Stimulated activated CD8-positive, alpha-beta memory T cell treated with anti-CD3 and anti-CD28 coated beads, Interleukin-7, amount 100 ng/mL, for 24 hours (primary cell): ENCODE measurements at places on chromosomes 1 and 21.

GRCh38 chr1:12496154-12496961 is 121.7 kb downstream of the DHRS3 start:
- DNase-seq: no peak

GRCh38 chr1:177126267-177126666 is 38.2 kb downstream of the ASTN1 start:
- DNase-seq: no peak

DNA sequence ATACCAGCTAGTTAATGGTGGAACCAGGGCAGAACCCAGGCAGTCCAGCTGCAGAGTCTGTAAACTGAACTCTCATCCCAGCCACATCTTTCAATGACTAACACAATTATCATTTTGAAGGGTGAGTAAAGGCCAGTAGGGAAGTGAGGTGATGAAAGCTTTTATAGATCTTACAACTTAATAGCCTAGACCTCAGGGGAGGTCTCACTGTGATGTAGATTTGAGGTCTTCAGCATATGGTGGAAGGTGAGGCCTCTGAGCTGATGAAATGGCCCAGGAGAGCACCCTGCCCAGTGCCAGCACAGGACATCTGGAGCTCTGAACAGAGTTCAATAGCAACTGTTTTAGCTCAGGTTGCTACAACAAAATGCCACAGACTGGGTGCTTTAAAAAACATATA is 44.8 kb upstream of the POU2F1 start:
- no peak for DNase-seq

DNA sequence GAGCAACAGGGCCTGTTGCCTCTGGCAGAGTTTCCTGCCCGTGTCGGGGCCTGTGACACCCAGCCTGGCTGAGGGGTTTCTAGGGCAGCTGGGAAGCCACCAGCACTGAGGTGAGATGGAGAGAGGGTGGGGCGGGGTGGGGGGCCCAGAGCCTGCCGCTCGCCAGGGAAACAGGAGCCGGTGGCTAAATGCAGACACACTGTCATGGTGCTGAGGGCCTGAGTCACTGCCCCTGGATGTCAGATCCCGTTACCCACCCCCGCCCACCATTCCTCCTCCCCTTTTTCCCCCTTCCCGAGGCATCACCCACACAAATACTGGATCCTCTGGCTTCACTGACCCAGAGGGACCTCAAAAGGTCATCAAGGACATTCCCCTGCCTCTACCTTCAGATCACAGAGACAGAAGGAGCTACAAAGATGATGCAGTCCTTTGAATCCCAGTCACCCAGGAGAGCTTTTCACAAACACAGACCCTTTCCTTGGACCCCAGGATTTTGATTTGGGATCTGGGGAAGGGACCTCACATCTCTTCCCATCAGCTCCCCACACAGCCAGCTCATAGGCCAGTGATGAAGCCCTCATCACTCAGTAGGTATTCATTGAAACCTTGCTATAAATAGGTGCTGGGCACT is 1.9 kb upstream of the HSPB7 start:
- no peak for DNase-seq
